ENCODE measurements at places on chromosomes 3 and 15.

- no peak for DNase-seq
Observed at GRCh38 chr15:99440029-99440428, 125.8 kb upstream of the MEF2A start.

DNA sequence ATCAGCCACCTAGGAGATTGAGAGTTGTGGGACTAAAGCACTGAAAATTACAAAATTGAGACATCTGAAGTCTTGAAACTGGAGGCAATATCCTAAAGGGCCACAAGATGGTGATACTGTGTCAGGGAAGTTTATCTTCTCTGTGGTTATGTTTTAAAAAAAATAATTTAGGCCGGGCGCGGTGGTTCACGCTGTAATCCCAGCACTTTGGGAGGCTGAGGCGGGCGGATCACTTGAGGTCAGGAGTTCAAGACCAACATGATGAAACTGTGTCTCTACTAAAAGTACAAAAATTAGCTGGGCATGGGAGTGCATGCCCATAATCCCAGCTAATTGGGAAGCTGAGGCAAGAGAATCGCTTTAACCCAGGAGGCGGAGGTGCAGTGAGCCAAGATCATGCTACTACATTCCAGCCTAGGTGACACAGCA lies 17.9 kb upstream of the NIT2 start:
- DNase-seq = no peak

DNA sequence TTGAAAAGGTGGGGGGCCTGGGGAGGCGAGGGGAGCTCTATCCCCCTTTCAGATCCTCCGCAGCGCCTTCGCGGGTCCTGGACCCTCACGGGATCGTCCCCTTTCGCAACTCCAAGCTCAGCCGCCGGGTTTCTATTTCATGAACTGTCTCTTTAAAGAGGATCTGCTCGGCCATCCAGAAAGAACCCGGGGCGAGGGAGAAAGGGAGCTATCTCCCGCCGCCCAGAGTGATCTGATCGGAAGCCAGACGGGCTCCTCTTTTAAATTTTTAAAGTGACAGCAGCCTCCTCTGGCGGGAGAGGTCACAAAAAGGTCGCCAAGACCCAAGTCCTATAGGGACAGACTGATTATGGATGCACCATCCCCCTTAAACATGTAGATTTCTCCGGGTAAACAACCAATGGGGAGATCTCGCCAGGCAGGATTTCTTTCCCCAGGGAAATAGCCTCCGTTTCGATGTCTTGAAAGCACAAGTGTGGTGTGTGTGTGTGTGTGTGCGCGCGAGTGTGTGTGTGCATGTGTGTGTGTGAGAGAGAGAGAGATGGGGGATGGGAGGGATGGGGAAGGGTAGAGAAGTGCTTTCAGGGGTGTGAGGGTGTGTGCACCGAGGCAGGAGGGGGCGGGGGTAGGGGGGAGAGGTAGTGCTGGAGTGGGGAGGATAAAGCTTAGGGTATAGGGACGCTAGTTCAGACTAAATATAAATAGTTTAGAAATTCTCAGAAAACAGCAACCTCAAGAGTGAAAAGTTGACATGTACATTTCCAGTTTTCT lies 516.1 kb downstream of the MECOM start:
- peak; percentile 66 for DNase-seq

- DNase-seq = no peak
Observed at GRCh38 chr15:39202641-39203040, 378.2 kb upstream of the THBS1 start.

GRCh38 chr3:132457286-132457685 lies 40.0 kb downstream of the DNAJC13 start:
- DNase-seq = no peak

Data from T47D (cell line).